Stimulated activated CD8-positive, alpha-beta memory T cell treated with anti-CD3 and anti-CD28 coated beads, Interleukin-15, amount 100 ng/mL, for 24 hours (primary cell): ENCODE measurements at places on chromosomes 5 and 9.

- DNase-seq: no peak
These were observed 27.9 kb upstream of the CEP72 start for GRCh38 chr5:584216-584615.

DNA sequence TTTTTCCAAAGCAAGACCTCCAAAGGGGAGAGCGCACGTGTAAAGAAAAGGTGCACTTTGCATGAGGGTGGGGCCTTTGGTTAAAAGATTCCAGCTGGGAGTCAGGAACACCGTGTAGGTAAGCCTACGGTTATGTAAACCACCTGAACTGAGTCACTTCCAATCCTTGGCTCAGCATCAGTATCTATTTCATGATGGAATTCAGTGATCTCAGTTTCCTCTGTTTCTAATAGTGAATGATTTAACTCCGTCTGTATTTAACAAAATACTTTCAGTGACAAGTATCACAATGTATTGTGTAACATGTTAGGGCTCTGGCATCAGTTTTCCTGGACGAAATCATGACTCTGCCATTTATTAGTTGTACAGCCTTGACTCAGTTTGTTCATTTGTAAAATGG is 1.3 kb upstream of the SVEP1 start:
- DNase-seq: no peak

DNA sequence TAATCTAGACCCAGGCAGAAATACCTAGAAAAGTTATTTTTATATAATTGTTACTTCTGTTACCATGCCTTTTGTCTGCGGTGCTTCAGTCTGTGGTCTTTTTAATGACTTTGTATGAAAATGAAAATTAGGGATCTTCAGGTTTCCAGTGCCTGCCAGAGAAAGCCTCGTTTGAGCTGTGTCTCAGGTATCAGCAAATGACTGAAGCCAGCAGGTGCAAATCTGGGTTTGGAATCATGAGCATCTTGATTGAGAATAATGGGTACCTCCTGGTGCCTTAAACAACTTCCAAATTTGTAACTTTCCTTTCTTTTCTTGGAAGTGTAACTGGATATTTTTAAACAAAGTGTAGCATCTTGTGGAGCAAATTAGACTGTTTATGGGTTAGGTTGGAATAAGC is 4.3 kb downstream of the ZBTB34 start:
- no peak for DNase-seq

GRCh38 chr9:129776938-129777768 is 24.3 kb upstream of the PTGES start:
- peak; percentile 18 for DNase-seq

DNA sequence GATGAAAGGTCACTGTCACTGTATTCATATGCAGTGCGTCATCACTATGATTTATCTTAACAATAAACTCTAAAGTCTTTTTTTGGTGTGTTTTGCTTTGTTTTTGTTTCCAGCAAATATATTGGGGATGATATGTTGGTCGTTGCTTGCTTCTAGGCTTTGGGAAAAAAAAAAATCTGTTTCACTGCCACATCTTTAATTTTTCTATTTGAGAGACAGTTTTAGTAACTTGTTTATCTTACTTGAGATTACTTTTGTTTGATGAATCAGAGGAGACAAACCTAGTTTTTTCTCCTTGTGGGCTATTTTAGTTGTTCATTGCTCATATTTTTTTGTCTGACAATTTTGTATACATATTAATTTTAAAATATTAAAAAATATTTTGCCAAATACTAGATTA is 19.4 kb downstream of the CWC27 start:
- DNase-seq: no peak

- DNase-seq: no peak
These were observed 395.2 kb downstream of the BNC2 start for GRCh38 chr9:16475257-16475656.

- DNase-seq: no peak
These were observed 3.9 kb downstream of the GCNT4 start for GRCh38 chr5:75048457-75048953.

DNA sequence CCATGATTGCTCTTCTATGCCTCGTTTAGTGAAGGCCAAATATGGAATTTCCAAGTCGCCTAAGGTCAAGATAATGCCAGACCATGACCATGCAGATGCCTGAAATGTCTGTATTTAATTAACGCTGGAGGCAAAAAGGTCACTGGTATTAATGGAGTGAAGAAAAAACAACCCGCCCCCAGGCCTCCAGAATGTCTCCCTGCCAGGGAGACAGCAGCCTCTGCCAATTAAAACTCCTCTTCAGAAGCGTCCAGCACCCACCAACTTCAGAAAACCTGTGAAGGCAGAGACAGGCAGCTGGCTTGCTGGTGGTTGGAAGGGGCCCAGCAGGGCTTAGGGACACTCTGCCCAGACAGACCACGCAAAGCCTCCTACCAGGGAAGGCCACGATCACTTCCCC is 94.4 kb downstream of the VAV2 start:
- no peak for DNase-seq

GRCh38 chr5:72157625-72157962 is 50.3 kb downstream of the MAP1B start:
- DNase-seq: no peak

DNA sequence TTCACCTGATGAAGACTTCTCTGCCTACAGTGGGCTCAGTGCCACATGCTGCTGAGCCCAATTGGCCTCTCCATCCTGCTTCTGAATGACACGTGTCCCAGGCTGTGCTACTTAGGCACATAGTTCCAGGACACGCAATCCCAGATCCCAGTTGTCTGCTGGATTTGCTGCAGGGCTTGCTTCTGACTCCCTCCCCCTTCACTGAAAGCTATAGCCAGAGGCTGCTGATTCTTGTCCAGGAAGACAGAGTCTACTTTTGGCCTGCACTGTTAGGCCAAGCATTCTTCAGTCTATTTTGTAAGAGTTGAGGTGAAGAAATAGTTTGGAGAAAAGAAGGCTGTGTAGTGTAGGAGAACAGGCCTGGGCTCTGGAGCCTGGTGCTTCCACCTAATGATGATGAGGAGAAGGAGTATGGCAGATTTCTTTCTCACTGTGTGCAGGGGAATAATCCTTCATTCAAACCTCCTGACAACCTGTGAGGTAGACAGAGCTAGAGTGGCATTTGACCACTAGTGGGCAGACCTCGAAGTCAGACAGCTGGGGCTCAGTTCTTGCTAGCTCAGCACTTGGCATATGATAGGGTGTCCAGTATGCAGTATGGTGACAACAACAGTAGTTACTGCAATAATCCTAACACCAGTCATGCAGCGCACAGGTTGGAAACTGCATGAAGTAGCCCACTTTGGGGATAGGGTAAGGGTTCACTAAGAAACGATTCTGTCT is 19.5 kb upstream of the ASPN start:
- no peak for DNase-seq

DNA sequence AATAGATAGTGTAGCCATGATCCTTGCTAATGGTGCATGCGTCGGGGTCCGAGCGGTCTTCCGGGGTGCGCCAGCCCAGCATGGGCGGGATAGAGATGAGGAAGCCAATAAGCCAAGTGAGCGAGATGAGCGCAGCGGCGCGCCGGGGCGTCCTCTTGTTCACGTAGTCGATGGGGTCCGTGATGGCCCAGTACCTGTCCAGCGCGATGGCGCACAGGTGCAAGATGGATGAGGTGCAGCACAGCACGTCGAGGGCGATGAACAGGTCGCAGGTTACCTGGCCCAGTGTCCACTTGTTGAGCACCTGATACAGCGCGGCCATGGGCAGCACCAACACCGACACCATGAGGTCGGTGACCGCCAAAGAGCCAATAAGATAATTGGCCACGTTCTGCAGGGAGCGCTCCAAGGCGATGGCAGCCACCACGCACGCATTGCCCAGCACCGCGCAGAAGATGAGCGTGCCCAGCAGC is 1.1 kb downstream of the HTR1A start:
- DNase-seq: no peak

DNA sequence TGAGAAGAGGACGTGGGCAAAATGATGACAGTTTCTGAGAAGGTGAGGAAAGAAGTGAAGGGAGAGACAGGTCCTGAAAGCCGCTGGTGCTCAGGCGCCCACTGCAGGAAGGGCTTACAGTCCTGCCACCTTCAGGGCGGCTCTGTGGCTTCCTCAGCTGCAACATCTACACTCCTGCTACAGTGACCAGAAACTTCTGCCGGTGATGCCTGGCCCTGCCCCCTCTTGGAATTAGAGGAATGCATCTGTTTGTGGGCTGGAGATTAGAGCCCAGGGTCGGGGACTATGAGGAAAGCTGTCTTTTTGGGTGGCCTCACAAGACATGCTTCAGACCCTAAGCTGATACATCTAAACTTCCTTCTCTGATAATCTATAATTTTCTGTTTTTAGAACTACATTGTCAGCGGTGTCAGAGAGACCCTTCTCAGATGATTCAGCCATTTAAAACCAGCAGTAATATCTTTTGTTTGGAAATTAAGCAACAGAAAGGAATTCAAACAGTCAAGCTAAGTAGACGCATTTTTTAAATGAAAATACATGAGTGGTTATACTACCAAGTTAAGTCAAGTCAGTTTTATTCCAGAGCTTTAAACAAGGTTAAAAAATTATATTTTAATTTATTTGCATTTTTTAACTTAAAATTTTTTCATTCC is 30.4 kb downstream of the PRDM6 start:
- no peak for DNase-seq

DNA sequence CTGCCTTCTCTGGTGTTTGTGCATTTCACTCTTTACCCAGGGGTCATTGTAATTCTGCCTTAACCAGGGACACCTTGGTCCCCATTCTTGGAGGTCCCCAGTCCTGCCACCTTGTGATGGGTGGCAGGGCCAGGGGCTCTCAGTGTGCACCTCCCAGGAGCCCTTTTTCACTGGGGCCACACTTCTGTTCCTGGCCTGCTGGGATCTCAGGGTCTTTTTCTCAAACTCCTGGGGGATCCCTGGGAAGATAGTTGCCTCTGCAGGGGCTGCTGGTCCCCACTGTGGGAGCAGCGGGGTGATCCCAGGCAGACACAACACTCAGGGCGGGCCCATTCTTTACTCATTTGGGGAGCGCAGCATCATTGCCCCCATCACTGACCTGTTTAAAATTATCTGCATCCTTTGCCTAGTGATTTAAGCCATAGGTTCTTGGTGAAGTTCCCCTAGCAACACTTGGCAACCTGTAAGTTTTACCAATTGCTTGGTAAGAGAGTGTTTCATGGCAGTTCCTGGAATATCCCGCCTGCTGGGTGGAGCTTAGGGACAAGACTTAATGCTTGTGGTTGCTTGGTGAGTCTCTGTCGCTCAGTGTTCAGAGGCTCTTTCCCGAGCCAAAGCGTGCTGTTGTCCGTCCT is 15.7 kb downstream of the PHF2 start:
- DNase-seq: no peak

DNA sequence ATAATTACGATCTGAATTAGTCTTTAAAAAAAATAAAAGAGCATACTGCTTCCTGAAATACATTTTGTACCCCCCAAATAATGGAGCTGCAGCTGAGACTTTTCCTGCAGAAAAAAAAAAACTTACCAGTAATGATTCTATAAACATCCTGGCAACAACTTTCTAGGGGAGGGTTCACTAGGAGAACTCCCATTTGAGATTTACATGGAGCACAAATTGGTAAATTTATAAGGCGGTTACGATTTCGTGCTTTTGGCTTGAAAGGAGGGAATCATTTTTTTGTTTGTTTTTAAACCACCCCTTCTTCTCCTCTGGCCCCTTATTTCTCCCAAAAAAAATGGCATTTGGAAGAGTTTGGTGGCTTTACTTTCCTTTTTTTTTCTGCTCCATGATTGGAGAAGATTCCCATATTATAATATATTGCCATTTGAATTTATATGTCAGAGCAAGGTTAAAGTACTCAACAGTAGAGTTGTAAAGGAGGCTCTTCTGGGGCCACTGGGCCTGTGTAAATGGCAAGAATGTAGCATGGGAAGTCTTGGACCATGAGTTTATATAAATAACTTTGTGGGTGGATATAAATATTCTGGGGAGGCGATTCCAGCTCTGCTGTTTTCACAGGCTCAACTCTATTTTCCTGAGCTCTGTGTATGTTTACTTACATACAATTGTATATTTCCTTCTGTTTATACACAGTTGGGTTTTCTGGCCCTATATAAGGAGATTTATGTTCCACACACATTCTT is 159.9 kb downstream of the CSNK1G3 start:
- no peak for DNase-seq

- no peak for DNase-seq
These were observed 5.0 kb downstream of the SRD5A1 start for GRCh38 chr5:6638236-6638635.

DNA sequence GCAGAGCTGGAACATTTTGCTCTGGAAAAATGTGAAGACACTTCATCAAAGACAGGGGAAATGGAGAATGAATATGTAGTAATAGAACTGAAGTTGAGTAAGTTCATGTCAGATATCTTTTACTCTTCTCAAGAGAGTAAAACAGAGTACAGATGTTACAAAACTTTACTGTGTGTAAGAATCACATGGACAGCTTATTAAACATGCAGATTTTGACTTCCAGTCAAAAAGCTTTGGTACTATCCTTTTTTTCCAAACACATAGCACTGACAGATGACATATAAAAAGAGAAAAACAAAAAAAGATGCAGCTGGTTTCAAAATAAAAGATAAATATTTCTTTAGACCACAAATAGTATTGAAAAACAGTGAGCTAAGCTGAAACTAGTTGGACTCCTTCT is 115.4 kb downstream of the FBN2 start:
- DNase-seq: no peak

DNA sequence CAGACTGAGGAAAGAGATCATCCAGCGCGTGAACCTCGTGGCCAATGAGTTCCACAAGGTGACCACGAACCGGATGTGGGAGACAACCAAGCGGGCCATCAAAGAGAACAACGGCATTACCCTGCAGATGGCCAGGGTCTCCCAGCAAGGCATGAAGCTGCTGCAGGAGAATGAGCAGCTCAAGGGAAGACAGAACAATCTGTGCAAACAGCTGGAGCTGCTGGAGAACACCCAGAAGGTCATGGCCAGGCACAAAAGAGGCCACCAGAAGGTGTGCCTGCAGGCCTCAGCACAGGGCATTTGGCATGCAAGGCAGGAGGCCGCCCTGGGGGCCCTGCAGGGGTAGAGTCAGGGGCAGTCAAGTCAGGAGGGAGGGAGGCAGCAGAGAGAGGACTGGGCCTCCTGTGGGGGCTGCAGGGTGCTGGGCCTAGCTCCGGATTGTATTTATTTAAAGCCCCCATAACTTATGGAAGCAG is 4.2 kb downstream of the PTRH1 start:
- no peak for DNase-seq

DNA sequence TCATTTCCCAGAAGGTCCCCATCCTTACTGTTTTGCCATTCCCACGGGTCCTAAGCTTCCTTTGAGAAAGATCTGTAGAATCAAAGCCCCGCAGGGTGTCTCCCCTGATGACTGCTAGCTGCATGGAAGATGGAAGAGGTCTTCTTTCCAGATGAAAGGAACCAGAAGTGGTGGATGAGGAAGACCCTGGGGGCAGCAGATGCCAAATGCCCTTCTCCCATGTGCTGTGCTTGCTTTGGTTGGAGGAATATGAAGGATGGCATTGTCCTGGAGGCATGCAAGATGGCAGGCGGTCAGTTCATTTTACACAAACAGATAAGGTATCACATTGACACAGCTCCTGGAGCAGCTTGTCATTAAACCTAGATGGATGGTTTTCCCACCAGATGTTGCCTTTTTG is 25.8 kb upstream of the CER1 start:
- no peak for DNase-seq
